ENCODE measurements at places on chromosomes 7 and 10. TPM values are rescaled to one million over a fixed set of nuclear protein-coding genes. Genes with fewer than 3 reads are reported as not detected.
A peak's percentile ranks its signal among the peaks of the same experiment; 100 is the strongest.

- H3K27ac ChIP-seq = no peak overlapping the region
- no peaks in the 10 kb centered on the region for H3K4me1 ChIP-seq
- H3K36me3 ChIP-seq = no peaks in the 10 kb centered on the region
- DNase-seq = peak; percentile 24
- no peaks in the 10 kb centered on the region for H3K27me3 ChIP-seq
- H3K4me3 ChIP-seq = no peak overlapping the region
These were observed 22.7 kb downstream of the DYNC1I1 start for GRCh38 chr7:95794917-95795515.

GRCh38 chr7:142772673-142773072, 1.9 kb downstream of the PRSS2 start:
- no peak overlapping the region for H3K27ac ChIP-seq
- no peaks in the 10 kb centered on the region for H3K27me3 ChIP-seq
- H3K4me1 ChIP-seq = no peaks in the 10 kb centered on the region
- no peaks in the 10 kb centered on the region for H3K36me3 ChIP-seq
- DNase-seq = no peak

GRCh38 chr10:130362308-130362761, 226.1 kb downstream of the GLRX3 start:
- H3K27me3 ChIP-seq = no peaks in the 10 kb centered on the region
- H3K4me1 ChIP-seq = no peaks in the 10 kb centered on the region
- H3K4me3 ChIP-seq = no peak overlapping the region
- no peak overlapping the region for H3K27ac ChIP-seq
- no peaks in the 10 kb centered on the region for H3K36me3 ChIP-seq
- no peak for DNase-seq

PNLIP gene
- not detected for total RNA-seq

RTKN2 gene
- total RNA-seq = 10.8 TPM

CLDN3 gene
- total RNA-seq = 0.31 TPM

DNA sequence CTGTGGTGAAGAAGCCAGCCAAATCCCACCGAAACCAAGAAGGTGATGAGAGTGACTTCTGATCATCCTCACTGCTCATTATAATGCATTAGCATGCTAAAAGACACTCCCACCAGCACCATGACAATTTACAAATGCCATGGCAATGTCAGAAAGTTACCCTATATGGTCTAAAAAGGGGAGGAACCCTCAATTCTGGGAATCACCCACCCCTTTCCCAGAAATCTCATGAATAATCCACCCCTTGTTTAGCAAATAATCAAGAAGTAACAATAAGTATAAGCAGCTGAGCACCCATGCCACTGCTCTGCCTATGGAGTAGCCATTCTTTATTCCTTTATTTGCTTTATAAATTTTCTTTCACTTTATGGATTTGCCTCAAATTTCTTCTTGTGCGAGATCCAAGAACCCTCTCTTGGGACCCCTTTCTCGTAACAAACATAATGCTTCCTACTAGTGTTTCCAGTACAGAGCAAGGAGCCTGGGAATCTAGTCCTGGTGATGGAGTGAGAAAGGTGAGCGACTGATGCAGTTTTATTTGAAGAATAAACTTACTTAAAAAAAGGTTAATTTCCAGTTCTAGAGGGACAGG, 18.4 kb upstream of the EXOC6 start:
- H3K27ac ChIP-seq = no peak overlapping the region
- H3K4me1 ChIP-seq = peaks cover 13% of the 10 kb centered on the region
- no peaks in the 10 kb centered on the region for H3K36me3 ChIP-seq
- peaks cover 2% of the 10 kb centered on the region for H3K27me3 ChIP-seq
- no peak for DNase-seq

DNA sequence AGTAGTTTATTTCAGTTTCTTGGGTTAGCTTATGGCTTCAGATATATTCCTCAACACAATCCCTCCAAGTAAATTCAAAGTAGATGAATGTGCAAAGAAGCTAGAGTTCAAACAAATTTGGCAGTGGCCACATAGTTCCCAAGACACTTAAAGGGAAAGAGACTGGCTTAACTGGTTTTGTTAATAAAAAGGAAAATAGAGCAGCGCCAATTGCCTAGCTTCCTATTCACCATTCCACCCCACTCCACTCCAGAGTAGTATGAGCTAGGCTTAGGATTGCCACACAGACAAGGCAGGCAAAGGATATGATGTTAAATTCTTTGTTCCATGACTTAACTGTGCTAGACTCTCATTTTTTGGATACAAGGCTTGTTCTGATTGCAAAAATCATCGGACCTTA, 2.0 kb downstream of the XRCC2 start:
- peaks cover 10% of the 10 kb centered on the region for H3K36me3 ChIP-seq
- H3K4me3 ChIP-seq = no peak overlapping the region
- no peak for DNase-seq
- no peaks in the 10 kb centered on the region for H3K27me3 ChIP-seq
- no peak overlapping the region for H3K27ac ChIP-seq

EIF5AL1 gene
- total RNA-seq = 0.22 TPM

DNA sequence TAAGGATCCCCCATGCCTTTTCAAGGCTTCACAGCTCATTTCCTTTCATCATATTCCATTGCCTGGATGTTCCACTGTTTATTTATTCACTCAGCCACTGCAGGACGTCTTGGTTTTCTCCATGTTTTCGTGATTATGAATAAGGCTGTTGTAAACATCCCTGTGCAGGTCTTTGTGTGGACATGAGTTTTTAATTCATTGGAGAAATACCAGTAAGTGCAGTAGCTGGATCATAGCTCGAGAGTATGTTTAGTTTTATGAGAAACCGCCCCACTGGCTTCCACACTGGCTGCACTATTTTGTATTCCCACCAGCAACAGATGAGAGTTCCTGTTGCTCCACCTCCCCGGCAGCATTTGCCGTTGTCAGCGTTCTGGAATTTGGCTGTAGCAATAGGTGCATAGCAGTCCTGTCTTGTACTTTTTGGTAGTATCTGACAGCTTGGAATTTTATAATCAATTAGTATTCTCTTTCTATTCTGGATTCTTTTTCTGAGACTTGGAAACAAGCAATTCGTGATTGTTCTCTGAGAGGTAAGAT, 269.9 kb upstream of the PITRM1 start:
- no peaks in the 10 kb centered on the region for H3K36me3 ChIP-seq
- no peak overlapping the region for H3K4me3 ChIP-seq
- no peaks in the 10 kb centered on the region for H3K4me1 ChIP-seq
- no peak for DNase-seq
- no peaks in the 10 kb centered on the region for H3K27me3 ChIP-seq
- no peak overlapping the region for H3K27ac ChIP-seq

RBP4 gene
- total RNA-seq = 642 TPM

GRCh38 chr10:94108200-94108599, 114.5 kb downstream of the PLCE1 start:
- no peak for DNase-seq
- H3K27me3 ChIP-seq = no peaks in the 10 kb centered on the region
- no peak overlapping the region for H3K4me3 ChIP-seq
- no peak overlapping the region for H3K27ac ChIP-seq
- no peaks in the 10 kb centered on the region for H3K4me1 ChIP-seq

GRCh38 chr7:140333223-140333622, 65.1 kb downstream of the SLC37A3 start:
- H3K27me3 ChIP-seq = no peaks in the 10 kb centered on the region
- no peaks in the 10 kb centered on the region for H3K4me1 ChIP-seq
- H3K36me3 ChIP-seq = peaks cover 1% of the 10 kb centered on the region

DNA sequence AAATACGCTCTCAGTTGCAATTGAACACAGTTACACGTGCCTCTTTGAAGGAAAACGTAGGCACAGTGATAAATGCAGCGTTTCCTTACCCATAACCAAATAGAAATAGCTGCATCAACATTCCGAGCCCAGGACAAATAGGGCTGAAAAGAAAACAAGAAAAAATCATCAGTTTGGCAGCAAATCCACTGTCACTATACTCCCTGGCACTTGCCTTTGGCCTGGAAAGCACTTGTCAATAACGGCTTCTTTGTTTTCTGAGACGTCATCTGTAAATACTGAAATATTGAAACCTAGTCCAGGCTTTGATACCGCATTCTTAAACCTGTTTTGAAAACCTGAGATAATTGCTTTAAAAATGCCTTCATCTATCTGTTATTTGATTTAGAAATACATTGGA, 167.2 kb upstream of the AKR1E2 start:
- H3K27ac ChIP-seq = no peak overlapping the region
- peak; percentile 15 for DNase-seq
- no peaks in the 10 kb centered on the region for H3K36me3 ChIP-seq
- peaks cover 42% of the 10 kb centered on the region for H3K4me1 ChIP-seq
- H3K4me3 ChIP-seq = no peak overlapping the region

DNA sequence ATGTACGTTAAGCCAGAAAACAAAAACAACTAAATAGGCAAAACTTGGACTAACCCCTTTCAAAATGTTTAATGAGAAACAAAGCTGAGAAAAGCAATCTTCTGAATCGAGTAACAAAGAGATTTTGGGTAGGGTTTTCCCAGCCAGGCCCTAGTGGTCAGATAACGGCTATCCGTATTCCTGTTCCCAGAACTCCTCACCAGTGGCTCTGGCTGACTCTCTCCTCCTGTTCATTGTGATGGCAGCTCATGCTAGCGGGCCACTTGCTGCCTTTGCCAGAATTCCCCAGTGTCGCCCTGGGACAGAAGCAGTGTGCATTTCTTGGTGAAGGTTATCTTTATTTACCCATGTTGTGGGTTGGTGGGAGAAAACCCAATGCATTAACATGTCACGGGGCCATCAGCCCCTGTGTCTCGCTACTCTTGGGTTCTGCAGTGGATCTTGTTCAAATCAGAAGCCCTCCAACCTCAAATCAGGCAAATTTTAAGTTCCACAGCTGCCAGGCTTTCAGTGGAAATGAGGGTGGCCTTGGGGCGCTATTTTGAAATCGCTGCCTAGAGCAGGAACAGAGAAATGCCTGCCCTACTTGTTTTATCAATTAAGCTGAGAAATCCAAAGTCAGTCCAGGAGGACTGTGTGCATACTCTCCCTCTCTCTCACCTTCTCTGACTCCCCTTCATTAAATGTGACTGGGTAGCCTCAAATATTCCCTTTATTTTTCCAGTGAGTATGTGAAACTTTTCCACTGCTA, 164.5 kb upstream of the NPVF start:
- no peaks in the 10 kb centered on the region for H3K27me3 ChIP-seq
- H3K4me1 ChIP-seq = no peaks in the 10 kb centered on the region
- H3K4me3 ChIP-seq = no peak overlapping the region
- H3K27ac ChIP-seq = no peak overlapping the region
- DNase-seq = no peak

GRCh38 chr7:69845721-69846495, 247.6 kb downstream of the AUTS2 start:
- H3K36me3 ChIP-seq = no peaks in the 10 kb centered on the region
- H3K27ac ChIP-seq = no peak overlapping the region
- H3K27me3 ChIP-seq = no peaks in the 10 kb centered on the region
- H3K4me3 ChIP-seq = no peak overlapping the region
- no peaks in the 10 kb centered on the region for H3K4me1 ChIP-seq

- no peaks in the 10 kb centered on the region for H3K36me3 ChIP-seq
- peaks cover 12% of the 10 kb centered on the region for H3K4me1 ChIP-seq
- DNase-seq = no peak
- H3K27me3 ChIP-seq = no peaks in the 10 kb centered on the region
- no peak overlapping the region for H3K27ac ChIP-seq
These were observed 8.9 kb downstream of the COBL start for GRCh38 chr7:51307651-51308210.

KNDC1 gene
- 0.44 TPM for total RNA-seq

DNA sequence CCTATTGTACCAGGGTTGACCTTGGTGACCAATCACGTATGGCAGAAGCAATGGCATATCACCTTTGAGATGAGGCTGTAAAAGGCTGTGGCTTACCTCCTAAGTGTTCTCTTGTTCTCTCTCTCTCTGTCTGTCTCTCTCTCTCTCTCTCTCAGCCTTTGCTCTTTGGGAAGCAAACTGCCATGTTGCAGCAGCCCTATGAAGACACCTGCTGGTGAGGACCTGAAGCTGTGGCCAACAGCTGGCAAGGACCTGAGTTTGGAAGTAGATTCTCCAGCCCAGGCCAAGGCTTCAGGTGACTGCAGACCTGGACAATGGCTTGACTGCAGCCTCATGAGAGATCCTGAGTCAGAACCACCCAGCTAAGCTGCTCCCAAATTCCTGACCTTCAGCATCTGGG, 161.4 kb downstream of the GPAM start:
- DNase-seq = no peak
- no peaks in the 10 kb centered on the region for H3K27me3 ChIP-seq

GRCh38 chr7:101564778-101565211, 64.3 kb downstream of the MYL10 start:
- H3K4me1 ChIP-seq = no peaks in the 10 kb centered on the region
- DNase-seq = peak; percentile 15
- H3K27ac ChIP-seq = no peak overlapping the region
- H3K4me3 ChIP-seq = no peak overlapping the region
- no peaks in the 10 kb centered on the region for H3K27me3 ChIP-seq

GRCh38 chr7:112202816-112203215, 3.4 kb downstream of the DOCK4 start:
- H3K4me3 ChIP-seq = peak overlapping the region; percentile 95
- H3K36me3 ChIP-seq = no peaks in the 10 kb centered on the region
- DNase-seq = peak; percentile 84
- H3K27me3 ChIP-seq = no peaks in the 10 kb centered on the region
- H3K27ac ChIP-seq = peak overlapping the region; percentile 84
- H3K4me1 ChIP-seq = peaks cover 56% of the 10 kb centered on the region

AGR2 gene
- 1.3 TPM for total RNA-seq

DNA sequence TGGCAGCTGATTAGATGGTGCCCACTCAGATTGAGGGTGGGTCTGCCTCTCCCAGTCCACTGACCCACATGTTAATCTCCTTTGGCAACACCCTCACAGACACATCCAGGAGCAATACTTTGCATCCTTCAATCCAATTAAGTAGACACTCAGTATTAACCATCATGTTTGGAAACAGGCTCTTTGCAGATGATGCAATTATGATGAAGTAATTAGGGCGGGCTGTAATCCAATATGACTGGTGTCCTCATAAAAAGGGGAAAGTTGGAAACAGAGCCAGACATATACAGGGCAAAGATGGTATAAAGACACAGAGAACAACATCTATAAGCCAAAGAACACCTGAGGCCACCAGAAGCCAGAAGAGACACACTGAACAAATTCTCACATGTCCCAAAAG, 658.6 kb downstream of the CCSER2 start:
- no peaks in the 10 kb centered on the region for H3K36me3 ChIP-seq
- no peaks in the 10 kb centered on the region for H3K4me1 ChIP-seq
- H3K4me3 ChIP-seq = no peak overlapping the region
